Activated effector memory CD4-positive, alpha-beta T cell treated with Interleukin-2 at 50 U/mL for 16 hours (primary cell): ENCODE measurements at places on chromosomes 12 and 14.

DNA sequence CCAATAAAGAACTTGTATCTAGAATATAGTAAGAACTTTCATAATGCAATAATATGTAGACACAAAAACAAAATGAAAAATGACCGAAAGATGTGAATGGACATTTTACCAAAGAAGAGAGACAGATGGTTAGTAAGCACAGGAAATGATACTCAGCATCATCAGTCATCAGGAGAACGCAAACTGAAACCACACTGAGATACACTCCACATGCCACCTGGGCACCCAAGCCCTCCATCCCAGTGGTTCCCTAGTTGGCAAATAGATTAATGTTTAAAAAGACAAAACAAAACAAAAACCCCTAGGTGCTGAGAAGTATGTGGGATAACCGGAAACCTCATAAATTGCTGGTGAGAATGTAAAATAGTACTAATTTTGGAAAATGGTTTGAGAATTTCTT lies 26.8 kb upstream of the VPS33A start:
- no peak for DNase-seq

GRCh38 chr12:67784831-67785230 lies 136.3 kb downstream of the DYRK2 start:
- DNase-seq: no peak

GRCh38 chr12:19273482-19274330 lies 144.2 kb downstream of the PLEKHA5 start:
- DNase-seq: peak; percentile 59

- DNase-seq: no peak
These were observed 116.2 kb downstream of the TRHDE start for GRCh38 chr12:72388322-72388721.

DNA sequence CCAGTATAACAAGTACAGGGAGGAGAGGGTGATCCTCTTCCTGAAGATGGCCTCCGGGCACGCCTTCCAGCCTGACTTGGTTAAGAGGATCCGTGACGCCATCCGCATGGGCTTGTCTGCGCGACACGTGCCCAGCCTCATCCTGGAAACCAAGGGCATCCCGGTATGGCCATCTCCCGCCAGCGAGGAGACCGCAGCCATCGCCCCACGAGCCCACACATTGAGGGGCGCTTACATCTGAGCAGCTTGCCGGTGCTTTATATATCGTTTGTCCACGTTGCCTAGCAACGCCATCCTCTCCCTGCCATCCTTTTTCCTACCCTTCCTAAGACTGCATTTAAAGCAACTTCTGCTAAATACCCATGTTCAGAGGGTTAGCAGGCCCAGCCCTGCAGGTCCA lies 71.5 kb downstream of the AACS start:
- DNase-seq: no peak

DNA sequence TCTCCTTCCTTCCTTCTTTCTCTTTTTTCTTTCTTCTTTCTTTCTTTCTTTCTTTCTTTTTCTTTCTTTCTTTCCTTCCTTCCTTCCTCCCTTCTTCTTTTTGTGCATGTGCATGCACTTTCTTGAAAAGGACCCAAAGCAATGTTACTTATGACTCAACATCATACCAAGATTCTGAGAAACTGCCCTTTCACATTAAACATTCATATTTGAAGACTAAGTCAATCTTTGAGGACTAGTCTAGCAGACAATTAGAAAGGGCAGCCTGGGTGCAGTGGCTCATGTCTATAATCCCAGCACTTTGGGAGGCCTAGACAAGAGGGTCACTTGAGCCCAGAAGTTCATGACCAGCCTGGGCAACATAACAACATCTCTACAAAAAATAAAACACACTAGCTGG lies 212.8 kb upstream of the KITLG start:
- DNase-seq: no peak

DNA sequence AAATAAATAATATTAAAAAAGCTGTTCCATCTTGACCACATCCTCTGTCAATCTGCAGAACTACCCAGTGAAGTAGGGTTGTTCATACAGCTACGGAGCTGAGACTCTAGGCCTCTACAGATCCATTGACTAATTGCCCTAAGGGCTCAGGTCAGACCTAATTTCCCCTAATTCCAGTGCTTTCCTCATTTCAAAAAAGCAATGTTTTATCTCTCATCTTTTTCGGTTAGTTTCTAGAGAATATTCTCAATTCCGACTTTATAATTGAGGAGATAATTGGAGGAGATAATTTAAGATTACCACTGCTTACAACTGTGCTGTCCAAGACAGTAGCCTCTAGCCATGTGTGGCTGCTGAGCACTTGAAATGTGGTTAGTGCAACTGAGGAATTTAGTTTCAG lies 167.1 kb downstream of the KIF21A start:
- no peak for DNase-seq

- no peak for DNase-seq
These were observed 46.8 kb upstream of the RBM19 start for GRCh38 chr12:114012744-114013431.

DNA sequence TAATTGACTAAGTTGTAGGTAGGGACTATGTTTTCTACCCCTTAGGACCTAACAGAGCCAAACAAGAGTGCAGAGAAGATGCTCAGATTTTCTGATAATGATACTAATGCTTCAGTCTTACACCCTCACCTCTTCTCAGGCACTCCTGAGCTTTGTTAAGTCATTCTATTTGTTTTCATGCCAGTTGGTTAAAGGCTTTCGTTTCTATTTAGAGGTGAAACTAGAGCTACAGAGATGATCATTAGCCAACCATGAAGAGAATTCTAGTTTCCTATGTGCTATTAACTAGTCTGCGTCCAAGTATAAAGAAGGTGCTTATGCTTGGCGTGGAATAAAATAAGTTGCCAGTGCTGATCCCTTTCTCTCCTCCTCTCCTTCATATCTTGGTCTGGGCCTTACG lies 34.6 kb upstream of the PYGL start:
- no peak for DNase-seq

GRCh38 chr12:14950421-14950820 lies 11.0 kb downstream of the ARHGDIB start:
- no peak for DNase-seq

GRCh38 chr14:105974902-105975301 lies 448.5 kb downstream of the TMEM121 start:
- peak; percentile 33 for DNase-seq

- peak; percentile 88 for DNase-seq
These were observed 1.7 kb upstream of the CCND2 start for GRCh38 chr12:4271717-4272423.

- DNase-seq: no peak
These were observed 216.3 kb downstream of the SLC6A15 start for GRCh38 chr12:84696281-84696680.

- DNase-seq: no peak
These were observed 21.6 kb upstream of the STAC3 start for GRCh38 chr12:57272337-57273151.

- no peak for DNase-seq
These were observed 3.4 kb downstream of the GALNT16 start for GRCh38 chr14:69263364-69263763.

- DNase-seq: peak; percentile 3
These were observed 355.0 kb downstream of the SNAPC1 start for GRCh38 chr14:62117010-62117750.

- DNase-seq: no peak
These were observed 137.4 kb upstream of the RPL10L start for GRCh38 chr14:46788994-46789393.

- no peak for DNase-seq
These were observed 2.9 kb upstream of the DHRS2 start for GRCh38 chr14:23633160-23633701.

GRCh38 chr12:77189458-77189857 lies 124.1 kb upstream of the E2F7 start:
- DNase-seq: no peak

DNA sequence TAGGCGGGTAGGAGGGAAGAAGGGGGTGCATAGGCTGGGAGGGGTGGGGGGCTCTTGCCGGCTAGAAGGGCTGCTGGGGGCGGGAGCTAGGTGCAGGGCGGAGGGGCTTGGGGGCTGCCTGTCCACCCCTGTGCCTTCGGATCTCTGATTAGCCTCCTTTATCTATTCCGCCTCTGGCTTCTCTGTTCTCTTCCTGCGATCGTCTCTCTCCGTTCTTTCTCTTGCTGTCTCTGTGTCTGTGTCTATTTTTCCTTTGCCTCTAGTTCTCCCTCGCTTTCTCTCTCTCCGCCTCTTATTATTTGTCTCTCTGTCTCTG lies 166.7 kb upstream of the LHX5 start:
- no peak for DNase-seq

GRCh38 chr14:26056036-26056616 lies 541.7 kb downstream of the NOVA1 start:
- no peak for DNase-seq

DNA sequence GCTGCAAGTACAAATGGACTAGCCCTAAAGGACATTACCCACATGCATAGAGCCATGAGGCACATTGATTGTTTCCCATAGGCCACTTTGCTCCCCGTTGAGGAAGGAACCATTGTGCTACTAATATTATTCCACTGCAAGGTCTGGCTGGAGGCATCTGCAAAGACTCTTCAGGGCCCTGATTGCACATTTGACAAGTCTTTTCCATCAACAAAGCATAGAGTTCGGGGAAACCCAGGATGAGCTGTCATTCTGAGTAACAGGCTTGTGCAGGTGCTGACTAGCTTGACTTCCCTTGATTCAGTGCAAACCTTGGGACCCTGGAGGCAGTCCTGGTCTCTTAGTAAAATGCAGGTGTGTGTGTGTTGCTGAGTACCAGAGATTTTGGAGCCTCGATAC lies 73.8 kb downstream of the SUSD6 start:
- peak; percentile 33 for DNase-seq

GRCh38 chr12:89306827-89307473 lies 45.4 kb downstream of the DUSP6 start:
- DNase-seq: no peak

DNA sequence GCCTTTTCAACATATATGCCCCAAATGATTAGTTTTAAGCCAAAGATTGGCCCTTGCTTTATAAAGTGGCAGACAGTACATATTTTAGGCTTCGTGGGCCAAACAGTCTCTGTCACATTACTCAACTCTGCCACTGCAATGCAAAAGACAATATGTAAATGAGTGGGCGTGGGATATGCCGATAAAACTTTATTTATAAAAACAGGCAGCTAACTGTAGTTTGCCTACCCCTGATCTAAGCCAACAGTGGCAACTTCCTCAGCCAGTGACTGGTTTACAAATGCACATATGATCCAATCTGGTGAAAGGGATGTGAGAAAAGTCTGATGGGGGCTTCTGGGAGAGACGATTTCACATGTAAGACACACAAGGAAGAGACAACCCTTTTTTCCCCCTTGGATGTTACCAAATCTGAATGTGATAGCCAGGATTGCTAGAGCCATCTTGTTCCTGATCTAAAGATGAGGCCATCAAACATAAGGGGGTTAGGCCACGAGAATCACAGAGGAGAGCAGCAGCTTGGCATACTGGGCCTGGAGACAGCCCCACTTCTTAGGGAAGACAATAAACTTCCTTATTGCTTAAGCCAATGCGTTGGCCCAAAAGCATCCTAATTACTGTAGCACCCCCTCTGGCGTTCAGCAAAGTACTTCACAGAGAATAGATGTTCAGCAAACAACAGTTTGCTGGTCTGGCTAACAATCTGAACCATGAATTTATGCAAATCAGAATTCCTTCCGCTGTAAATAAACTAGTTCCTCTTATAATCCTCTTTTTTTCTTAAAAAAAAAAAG lies 75.2 kb upstream of the TMCC3 start:
- no peak for DNase-seq

GRCh38 chr14:105073720-105074600 lies 8.7 kb upstream of the GPR132 start:
- no peak for DNase-seq

GRCh38 chr14:105417690-105418121 lies 1.9 kb upstream of the MTA1 start:
- DNase-seq: no peak

- DNase-seq: no peak
These were observed 13.5 kb downstream of the HECTD1 start for GRCh38 chr14:31194095-31194494.

GRCh38 chr12:50452795-50453194 lies 52.0 kb upstream of the DIP2B start:
- no peak for DNase-seq

DNA sequence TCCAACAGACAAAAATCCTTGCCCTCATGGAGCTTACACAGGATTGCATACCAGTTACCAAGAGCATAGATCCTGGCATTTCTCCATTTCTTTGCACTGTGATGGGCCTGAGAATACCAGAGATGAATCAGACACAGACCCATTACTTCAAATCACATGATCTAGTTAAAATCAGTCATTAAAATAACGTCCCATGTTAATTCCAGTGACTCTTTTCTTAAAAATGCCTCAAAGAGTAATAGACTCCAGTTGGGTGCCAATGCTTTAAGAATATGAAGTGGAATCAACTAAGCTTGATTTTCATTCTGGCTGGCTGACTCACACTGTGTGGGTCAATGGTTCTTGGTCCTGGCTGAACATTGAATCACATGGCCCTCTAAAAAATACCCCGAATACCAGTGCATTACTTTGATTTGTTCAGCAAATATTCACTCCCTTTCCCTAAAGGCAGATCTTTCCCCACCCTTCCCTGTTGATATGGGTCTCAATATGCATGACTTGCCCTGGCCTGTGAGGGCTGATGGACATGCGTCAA lies 11.0 kb downstream of the ASB2 start:
- DNase-seq: no peak

- DNase-seq: no peak
These were observed 125.5 kb downstream of the NT5DC3 start for GRCh38 chr12:103715494-103715893.

- peak; percentile 5 for DNase-seq
These were observed 60.7 kb downstream of the SLC6A12 start for GRCh38 chr12:153080-153746.

DNA sequence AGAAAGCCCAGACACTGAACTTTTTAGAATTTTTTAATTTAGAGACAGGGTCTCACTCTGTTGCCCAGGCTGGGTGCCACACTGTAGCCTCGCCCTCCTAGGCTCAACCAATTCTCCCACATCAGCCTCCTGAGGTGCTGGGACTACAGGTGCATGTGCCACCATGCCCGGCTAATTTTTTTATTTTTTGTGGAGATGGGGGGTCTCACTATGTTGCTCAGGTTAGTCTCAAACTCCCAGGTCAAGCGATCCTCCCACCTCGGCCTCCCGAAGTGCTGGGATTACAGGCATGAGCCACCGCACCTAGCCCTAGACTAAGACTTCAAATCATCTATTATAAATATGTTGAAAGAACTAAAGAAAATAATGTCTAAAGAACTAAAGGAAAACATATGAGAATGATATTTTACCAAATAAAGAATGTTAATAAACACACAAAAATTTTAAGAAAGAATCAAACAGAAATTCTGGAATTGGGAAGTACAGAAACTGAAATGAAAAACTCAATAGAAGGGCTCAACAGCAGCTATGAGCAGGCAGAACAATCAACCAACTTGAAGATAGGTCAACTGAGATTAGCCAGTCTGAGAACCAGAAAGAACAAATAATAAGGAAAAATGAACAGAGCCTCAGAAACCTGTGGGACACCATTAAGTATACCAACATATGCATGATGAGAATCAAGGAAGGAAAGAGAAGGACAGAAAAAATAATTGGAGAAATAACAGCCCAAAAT lies 26.2 kb upstream of the AP4S1 start:
- no peak for DNase-seq

- DNase-seq: no peak
These were observed 596.0 kb downstream of the SLC16A7 start for GRCh38 chr12:60191676-60192359.
